ENCODE measurements at places on chromosomes 13 and 19.

- DNase-seq, result no peak
These were observed 2.6 kb downstream of the LONP1 start for GRCh38 chr19:5717215-5717935.

DNA sequence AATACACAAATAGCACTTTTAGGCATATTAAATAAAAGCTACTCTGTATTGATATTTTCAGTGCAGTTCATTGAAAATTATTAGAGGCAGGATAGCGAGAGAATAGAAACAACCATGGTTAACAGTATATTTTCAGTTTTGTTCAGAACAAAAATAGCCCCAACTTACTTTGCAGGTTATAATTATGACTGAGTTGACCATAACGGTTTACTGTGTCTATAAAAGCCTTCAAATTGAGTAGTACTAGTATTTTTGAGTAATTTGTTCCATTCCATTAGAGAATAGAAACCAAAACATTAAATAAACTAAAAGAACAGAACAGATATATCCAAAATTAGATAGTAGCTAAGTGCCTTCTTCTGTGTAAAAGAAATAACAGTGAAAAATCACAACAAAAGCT is 1108.4 kb upstream of the PCDH20 start:
- no peak for DNase-seq

GRCh38 chr13:101412076-101412475 is 4.2 kb downstream of the NALCN start:
- no peak for DNase-seq

DNA sequence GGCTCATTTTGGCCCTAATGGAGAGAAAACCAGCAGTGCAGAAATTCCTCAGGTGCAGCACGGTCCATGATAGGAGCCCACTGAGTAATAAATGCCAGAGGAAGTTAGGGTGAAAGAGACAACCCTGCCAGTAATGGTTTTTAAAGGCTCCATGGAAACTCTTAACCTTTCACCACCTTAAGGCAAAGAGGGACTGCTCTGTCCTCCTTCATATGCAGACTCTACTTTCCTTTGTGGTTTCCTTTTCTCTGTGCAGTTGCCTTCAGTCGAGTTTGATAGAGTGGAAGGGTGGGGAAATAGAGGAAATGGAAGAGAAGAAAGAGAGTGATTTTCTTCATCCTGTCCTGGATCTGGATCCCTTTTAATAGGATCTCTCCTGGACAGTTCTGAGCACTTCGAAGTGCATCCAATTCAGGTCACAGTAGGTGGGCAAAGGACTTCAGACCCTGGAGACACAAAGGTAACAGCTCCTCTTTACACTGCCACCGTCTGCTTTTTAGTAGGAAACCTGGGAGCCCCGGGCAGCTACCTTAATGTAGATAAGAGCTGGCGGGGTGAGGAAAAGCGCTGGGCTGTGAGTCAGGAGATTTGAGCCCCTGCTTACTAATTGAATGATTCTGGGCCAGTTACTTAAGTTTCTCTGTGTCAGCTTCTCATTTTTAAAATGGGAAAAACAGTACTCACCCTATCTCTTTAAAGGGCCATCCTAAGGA is 294.8 kb downstream of the KCNRG start:
- no peak for DNase-seq

DNA sequence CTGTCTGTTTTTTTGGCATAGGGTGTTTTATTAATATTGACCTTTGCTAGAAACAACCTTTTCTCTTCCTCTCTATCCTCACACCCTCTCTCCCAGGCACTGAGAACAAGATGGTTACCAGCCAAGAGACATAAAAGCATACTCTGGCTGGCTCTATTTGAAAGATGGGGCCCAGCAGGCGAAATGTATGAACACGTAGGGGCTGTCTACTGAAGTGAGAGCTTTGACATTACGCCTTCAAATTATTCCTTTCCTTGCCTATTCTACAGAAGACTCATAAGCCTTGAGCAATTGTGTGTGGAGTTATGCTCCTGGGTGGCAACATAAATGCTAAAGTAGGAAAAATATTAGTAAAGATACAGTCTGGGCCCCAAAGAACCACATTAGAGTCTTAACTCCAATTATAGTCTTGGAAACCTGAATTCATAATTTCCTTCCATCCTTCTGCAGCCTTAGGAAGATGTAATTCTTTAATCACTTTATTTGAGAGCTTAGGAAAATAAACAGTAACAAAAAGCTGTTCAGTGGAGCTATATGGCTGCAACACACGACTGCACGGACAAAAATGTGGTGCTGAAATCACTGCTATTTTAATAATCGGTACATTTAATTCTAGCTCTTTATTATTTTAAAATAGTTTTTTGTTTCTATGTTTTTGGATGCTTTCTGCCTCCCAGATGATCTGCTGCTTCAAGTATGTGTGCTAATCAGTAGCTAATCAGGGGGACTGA is 122.3 kb upstream of the RNF113B start:
- DNase-seq, result no peak

GRCh38 chr19:13861714-13862531 is 15.0 kb upstream of the NANOS3 start:
- DNase-seq, result peak; percentile 89

DNA sequence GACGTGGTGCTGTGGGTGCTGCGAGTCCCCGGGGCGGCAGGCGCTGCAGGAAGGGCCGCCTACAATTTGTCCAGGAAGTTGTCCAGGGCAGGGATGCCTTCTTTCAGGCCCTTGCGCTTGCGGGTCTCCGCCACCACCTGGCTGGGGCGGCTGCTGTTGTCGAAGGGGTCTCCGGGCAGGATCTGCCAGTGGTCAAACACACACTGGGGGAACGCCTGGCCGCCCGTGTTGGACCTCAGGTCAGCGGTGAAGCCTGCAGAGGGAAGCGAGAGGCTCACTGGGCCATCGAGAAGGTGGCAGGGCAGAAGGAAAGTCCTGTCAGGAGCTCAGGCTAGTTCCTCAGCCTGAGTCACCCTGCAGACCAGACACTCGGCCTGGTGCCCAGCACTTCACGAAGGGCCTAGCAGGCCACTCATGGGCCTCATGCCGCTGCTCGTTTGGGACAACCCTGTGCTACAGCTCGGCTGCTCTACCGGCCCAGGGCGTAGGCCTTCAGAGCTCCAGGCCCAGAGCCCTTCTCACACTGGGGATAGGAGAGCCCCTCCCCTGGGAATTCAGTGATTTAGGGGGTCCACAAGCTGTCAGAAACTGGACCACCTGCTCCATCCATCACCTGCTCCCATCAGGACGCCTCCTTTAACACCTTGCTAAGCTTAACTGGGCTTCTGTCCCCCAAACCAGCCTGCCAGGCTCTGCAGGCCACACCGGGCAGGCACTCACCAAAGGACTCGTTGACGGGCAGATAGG is 5.8 kb upstream of the DAPK3 start:
- no peak for DNase-seq

DNA sequence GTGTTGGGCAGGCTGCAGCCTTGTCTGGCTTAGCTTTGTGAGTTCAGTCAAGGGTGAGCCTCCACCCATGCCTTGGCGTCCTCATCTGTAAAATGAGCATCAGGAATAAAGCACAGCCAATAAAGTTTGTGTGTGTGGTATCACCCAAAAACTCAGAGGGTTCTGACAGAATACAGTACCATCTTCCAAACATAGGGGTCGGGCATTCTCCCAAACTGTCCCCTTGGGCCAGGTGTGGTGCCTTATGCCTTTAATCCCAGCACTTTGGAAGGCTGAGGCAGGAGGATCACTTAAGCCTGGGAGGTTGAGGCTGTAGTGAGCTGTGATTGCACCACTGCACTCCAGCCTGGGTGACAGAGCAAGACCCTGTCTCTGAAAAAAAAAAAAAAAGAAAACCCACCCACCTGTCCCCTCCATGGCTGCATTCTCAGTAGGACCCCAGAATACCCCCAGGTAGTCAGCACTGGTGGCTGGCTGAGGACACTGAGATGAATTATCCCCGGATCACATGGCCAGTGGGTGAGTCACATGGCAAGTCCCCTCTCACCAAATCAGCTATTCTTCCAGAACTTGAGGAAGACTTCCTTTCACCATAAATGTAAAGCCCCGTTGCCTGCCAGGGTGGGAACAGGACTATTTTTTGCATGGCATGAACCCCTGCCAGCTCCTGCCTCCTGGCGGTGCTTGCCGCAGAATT is 18.6 kb downstream of the POP4 start:
- no peak for DNase-seq

DNA sequence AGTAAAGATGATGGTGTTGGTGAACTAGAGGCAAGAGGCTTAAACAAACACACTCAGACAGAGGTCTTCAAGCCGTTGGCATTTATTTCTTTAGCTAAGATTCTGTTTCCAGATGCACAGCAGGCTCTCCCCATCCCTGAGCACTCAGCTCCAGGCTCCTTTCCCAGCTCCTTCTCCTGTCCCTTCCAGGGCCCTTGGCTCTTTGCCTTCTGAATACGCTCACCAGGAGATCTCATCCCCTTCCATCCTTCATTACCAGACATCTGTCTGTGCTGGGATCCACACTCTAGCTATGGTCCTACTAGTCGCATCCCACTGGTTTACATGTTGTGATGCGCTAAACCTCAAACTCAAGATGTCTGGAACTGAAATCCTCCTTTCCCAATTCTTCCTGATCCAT is 25.3 kb upstream of the DOCK9 start:
- DNase-seq, result no peak

GRCh38 chr19:2127758-2128157 is 23.6 kb downstream of the AP3D1 start:
- no peak for DNase-seq

GRCh38 chr19:3343619-3344502 is 22.5 kb upstream of the NFIC start:
- DNase-seq, result peak; percentile 60

DNA sequence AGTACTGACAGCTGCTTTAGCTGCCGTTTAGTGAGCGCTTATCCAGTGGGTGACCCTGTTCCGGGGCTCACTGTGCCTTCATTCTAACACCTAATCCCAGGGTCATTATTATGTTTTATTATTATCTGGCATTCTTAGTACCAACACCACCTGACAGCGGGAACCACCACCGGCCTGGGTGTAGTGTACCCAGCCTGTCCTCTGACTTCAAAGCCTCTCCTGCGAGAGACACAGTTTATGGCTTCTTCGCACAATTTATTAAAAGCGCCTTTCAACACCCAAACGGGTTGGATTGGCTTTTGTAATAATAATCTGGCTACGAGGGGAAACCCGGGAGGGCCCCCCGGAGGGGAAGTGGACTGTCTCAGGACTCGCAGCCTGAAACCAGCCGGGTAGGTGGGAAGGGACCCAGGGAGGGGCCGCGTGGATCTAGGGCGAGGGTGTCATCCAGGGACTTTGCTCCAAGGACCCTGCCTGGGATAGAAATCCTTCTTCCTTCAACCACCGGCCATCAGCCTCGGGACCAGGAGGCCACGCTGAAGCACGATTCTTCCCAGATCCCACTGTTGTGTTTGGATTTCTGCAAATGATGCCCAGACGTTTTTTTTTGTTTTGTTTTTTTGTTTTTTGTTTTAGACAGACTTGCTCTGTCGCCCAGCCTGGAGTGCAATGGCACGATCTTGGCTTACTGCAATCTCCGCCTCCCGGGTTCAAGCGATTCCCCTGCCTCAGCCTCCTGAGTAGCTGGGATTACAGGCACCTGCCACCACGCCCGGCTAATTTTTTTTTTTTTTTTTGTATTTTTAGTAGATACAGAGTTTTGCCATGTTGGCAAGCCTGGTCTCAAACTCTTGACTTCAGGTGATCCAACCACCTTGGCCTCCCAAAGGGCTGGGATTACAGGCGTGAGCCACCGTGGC is 1.6 kb upstream of the ZBTB7A start:
- no peak for DNase-seq

- DNase-seq, result no peak
These were observed 661.3 kb upstream of the KLF12 start for GRCh38 chr13:74795526-74795925.

- DNase-seq, result no peak
These were observed 15.4 kb downstream of the MED26 start for GRCh38 chr19:16612636-16613035.

DNA sequence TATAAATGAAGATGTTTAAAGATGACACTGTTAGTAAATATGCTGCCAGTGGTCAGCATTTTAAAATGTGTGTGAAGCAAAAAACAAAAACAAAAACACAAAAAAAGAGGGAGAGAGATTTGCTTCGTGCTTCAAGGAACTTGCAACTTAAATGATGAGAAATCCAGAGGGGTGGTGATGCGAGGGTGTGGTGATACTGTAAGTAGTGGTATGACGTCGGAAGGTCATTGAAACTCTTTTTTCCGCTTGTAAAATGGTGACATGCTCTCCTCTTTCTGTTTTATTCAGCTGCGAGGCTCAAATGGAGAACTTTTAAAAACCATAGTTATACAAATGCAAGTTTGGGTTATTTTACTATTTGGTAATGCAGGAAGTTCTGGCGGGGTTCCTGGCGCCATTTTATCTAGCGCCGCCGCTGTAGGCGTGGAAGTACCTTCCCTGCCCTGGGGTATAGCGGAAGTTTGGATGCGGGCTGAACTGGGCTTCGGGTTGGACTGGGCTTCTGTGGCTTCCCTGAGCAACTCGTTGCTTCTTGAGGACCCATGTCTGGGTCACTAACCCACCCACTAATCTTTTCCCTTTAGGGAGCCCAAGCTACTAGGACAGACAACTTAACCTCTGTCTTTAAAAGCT is 34.8 kb downstream of the DGKH start:
- DNase-seq, result no peak

GRCh38 chr19:53659292-53659691 is 27.5 kb downstream of the DPRX start:
- no peak for DNase-seq

- no peak for DNase-seq
These were observed 204.4 kb upstream of the SERP2 start for GRCh38 chr13:44169018-44169911.

GRCh38 chr19:5041168-5041912 is 72.4 kb downstream of the KDM4B start:
- no peak for DNase-seq

GRCh38 chr13:46359714-46360113 is 27.3 kb downstream of the RUBCNL start:
- DNase-seq, result no peak

DNA sequence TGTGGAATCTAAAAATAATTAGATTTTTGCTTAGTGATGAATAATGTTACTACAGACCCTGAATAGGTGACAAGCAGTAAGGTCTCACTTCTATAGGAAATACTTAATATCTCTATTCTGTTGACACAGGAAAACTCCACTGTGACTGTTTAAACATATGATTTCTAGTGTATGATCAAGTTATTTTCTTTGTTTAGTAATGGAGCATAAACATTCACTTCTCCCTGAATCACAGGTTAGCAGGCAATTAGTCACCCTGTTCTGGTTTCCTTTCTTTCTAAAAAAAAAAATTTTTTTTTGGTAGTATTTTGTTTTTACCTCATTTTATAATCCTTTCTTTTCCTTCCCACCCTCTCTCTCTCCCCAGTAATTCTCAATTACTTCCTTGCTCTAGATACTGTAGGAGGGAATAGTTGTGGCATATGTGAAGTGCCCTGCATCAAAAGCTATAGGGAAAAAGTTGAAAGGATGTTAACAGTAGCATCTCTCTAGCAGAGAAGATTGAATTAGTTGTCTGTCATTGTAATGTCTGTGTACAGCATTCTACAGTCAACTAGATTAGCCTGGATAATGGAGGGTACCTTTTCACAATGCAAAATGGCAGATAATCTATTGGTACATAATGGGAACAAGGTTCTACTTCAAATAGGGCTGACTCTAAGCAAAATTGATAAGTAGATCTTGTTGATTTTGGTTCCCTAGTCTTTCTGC is 3.5 kb downstream of the HS6ST3 start:
- no peak for DNase-seq

GRCh38 chr19:9709305-9709704 is 34.4 kb upstream of the ZNF562 start:
- no peak for DNase-seq
